ENCODE measurements at places on chromosomes 3 and 15. TPM values are rescaled to one million over a fixed set of nuclear protein-coding genes. Genes with fewer than 3 reads are reported as not detected.

ATP1B3 gene
- total RNA-seq: 176 TPM

PLSCR2 gene
- total RNA-seq: not detected

PRR20G gene
- not detected for total RNA-seq

GALNT15 gene
- total RNA-seq: 5.7 TPM

CXCR6 gene
- total RNA-seq: not detected

KBTBD13 gene
- not detected for total RNA-seq

ATP13A4 gene
- not detected for total RNA-seq

Measured in thoracic aorta endothelial cell (primary cell).